T-helper 2 cell treated with Interferon-gamma antibody and Interleukin-4, amounts not matched to agents 100 ng/mL and 5 ng/mL, for 36 hours (primary cell): ENCODE measurements at places on chromosomes 6 and 20. TPM values are rescaled to one million over a fixed set of nuclear protein-coding genes. Genes with fewer than 3 reads are reported as not detected.

SMIM26 gene
- total RNA-seq: 41.8 and 49.3 TPM in 2 replicates

GPSM3 gene
- total RNA-seq: 245 and 258 TPM in 2 replicates

ADAM33 gene
- not detected in 2 replicates for total RNA-seq

DEFB132 gene
- total RNA-seq: not detected in 2 replicates

SOX18 gene
- 0.68 and 0.75 TPM in 2 replicates for total RNA-seq

TRIM31 gene
- total RNA-seq: not detected in 2 replicates

BNIP5 gene
- total RNA-seq: not detected in 2 replicates

OPRM1 gene
- total RNA-seq: not detected in 2 replicates

TMEM217 gene
- total RNA-seq: 2.9 and 3.0 TPM in 2 replicates

ZBTB46 gene
- 0.16 and 0.32 TPM in 2 replicates for total RNA-seq

LAMA5 gene
- total RNA-seq: 0.70 and 0.77 TPM in 2 replicates

MTG2 gene
- 30.9 and 33.4 TPM in 2 replicates for total RNA-seq

OOEP gene
- 0.66 and 0.84 TPM in 2 replicates for total RNA-seq

ADTRP gene
- 0.39 TPM in 2 replicates for total RNA-seq

KCNQ5 gene
- total RNA-seq: 13.7 and 15.7 TPM in 2 replicates

PHACTR1 gene
- total RNA-seq: 0.11 and 0.91 TPM in 2 replicates

CCN6 gene
- total RNA-seq: not detected in 2 replicates

PXDC1 gene
- 0.11 and 0.18 TPM in 2 replicates for total RNA-seq

VIP gene
- not detected in 2 replicates for total RNA-seq

CNR1 gene
- total RNA-seq: not detected in 2 replicates

APOBEC2 gene
- total RNA-seq: not detected in 2 replicates

C6orf132 gene
- 0.05 TPM in 2 replicates for total RNA-seq

LRRC73 gene
- 0.16 and 0.32 TPM in 2 replicates for total RNA-seq

PM20D2 gene
- total RNA-seq: 15.1 and 15.3 TPM in 2 replicates

HLA-DOB gene
- 6.5 and 6.9 TPM in 2 replicates for total RNA-seq

GJA10 gene
- total RNA-seq: 0.14 TPM in 1 of 2 replicates, not detected in the other

KIF6 gene
- 0.09 and 0.32 TPM in 2 replicates for total RNA-seq

C6orf58 gene
- not detected in 2 replicates for total RNA-seq

TMEM151B gene
- not detected in 2 replicates for total RNA-seq

BMP6 gene
- total RNA-seq: not detected in 2 replicates

CTAGE9 gene
- total RNA-seq: not detected in 2 replicates

ANKRD66 gene
- not detected in 2 replicates for total RNA-seq

ZNF391 gene
- total RNA-seq: 0.39 TPM in 2 replicates

BPIFB2 gene
- total RNA-seq: not detected in 2 replicates

BHLHE23 gene
- total RNA-seq: not detected in 2 replicates

CD24 gene
- 0.14 and 0.27 TPM in 2 replicates for total RNA-seq

CTCFL gene
- not detected in 2 replicates for total RNA-seq

PRND gene
- not detected in 2 replicates for total RNA-seq

TREML2 gene
- 24.8 and 26.8 TPM in 2 replicates for total RNA-seq

TSBP1 gene
- total RNA-seq: not detected in 2 replicates

MAPK13 gene
- total RNA-seq: 17.1 and 18.7 TPM in 2 replicates

PNPLA1 gene
- not detected in 2 replicates for total RNA-seq
